Stimulated activated CD4-positive, alpha-beta T cell treated with anti-CD3 and anti-CD28 coated beads, Interleukin-1b, Interleukin-23, amount 100 ng/mL, for 4 hours (primary cell): ENCODE measurements at places on chromosomes 2 and 18.

GRCh38 chr2:203971251-203971650, 34.7 kb downstream of the ICOS start:
- no peak for DNase-seq

GRCh38 chr2:221529943-221530652, 42.0 kb downstream of the EPHA4 start:
- DNase-seq, result no peak

- DNase-seq, result no peak
Observed at GRCh38 chr2:208083807-208084206, 40.5 kb downstream of the CRYGD start.

GRCh38 chr2:239912171-239912937, 112.8 kb downstream of the NDUFA10 start:
- no peak for DNase-seq

DNA sequence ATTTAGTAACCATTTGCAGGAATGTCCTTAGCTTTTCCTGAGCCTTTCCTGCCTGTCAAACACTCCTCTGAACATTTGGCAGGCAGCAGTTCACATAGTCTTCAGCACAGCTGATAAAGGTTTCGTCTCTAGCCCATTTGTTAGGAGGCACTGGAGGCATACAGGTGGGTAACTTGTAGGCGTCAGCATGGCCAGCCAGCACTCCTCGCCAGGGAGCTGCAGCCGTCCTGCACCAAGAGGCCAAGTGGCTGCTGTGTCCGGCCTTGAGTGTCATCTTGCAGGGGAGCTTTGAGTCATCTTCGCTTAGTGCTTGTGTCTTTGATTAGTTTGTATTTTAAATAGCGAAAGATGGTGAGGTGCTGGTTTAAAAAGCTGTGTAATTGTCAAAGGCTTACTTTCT, 120.3 kb upstream of the NFATC1 start:
- DNase-seq, result no peak

DNA sequence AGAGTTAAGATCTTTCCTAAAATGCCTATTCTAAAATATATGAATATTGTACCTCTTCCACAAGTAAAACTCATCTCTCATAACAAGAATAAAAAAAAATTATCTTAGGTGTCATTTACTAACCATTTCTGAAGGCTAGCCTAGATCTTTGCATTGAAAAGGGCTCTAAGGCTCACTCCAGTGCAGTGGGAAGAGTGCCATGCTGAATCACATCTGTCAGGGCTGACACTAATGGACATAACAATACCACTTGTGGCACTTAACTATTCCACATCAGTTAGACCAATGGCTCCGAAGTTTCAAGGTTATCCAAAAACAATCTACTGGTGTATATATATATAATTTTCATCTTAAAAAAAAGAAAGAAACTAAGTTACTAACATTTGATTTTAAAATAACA, 130.2 kb downstream of the EXOC6B start:
- no peak for DNase-seq

DNA sequence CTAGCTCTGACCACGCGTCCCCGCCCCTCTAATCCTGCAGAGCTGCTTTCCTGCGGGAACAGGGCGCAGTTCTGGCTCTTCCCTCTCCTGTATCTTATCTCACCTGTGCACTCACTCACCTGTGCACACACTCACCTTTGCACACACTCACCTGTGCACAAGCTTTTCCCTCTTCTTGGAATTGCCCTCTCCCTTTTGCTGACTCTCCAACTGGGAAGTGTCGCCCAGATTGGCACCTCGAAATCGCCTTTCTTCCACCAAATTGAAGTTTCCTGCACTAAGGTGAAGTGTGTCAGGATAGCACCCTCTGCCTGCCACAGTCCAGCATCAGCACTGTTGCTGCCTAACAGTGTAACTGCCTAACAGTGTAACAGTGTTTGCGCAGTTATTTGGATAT, 566 bp upstream of the CMPK2 start:
- DNase-seq, result peak; percentile 34

DNA sequence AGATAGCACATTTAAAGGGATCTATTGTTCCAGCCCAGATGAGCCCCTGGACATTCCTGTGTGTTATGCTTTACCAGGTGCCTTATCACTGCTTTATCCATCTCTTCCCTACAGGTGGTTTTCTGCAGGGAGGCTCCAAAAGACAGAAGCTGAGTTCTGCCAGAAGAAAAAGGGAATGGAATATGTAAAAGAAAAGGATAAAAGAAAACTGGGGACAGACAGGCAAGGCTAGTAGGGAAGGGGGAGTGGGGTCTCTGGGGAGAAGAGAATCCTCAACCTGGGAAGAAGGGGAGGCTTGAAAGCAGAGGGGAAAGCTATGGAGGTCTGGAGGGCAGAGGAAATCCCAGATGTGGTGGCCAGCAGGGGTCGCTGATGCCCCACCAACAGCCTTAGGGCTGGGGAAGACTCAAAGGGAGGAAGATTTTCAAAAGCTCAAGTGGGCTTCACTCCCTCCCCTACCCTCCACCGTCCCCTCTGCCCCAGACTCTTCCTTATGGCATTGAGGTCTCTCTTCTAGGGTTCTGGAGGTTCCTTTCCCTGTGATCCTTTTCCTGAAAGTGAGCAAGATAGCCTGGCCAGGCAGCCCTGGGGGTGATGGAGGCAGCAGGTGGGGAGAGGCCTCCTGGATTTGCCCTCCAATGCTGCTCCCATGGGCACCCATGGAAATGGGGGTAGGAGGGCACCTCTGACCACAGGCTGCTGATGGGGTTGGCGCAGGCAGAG, 178.1 kb upstream of the PKDCC start:
- DNase-seq, result peak; percentile 63

DNA sequence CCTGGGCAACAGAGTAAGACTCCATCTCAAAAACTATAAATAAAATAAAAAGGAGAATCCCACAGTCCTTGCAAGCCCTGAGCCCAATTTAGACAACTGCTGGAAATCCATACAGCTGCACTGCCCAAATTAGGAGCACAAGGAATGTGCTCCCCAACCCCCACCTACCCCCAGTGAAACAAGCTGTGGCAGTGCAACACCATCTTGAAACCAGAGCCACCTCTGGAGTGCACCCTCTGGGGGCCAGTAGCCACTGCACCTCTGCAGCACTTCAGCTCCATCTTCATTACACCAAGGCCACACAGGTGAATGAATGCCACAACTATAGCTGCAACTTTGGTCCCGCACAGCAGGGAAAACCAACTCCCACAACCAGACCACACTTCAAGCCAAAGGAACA, 37.3 kb downstream of the USP34 start:
- DNase-seq, result no peak

- DNase-seq, result no peak
Observed at GRCh38 chr2:164593959-164594358, 27.3 kb downstream of the GRB14 start.

- no peak for DNase-seq
Observed at GRCh38 chr2:239736358-239737143, 288.6 kb downstream of the NDUFA10 start.

DNA sequence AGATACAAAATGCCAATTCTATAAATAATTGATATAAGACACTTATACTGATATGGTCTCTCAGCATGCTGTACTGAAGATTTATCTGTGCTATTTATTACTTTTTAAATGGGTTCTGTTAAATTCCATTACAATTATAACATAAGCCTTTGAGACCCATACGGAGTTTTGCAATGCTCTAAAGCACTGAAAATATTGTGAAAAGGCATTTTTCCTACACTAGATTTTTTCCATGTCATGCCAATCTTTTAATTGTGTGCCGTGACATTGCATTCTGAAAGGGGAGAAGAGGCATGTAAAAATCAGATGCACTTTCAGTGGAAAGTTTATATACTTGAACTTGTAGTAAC, 46.5 kb downstream of the EFEMP1 start:
- DNase-seq, result no peak

GRCh38 chr18:55096263-55096951, 137.1 kb upstream of the CCDC68 start:
- DNase-seq, result no peak
